ENCODE measurements at places on chromosomes 7 and 10.

- peak; percentile 91 for DNase-seq
Observed at GRCh38 chr7:47763063-47763974, 181.4 kb upstream of the TNS3 start.

GRCh38 chr7:158353606-158354570 lies 233.7 kb downstream of the PTPRN2 start:
- DNase-seq: peak; percentile 5

GRCh38 chr10:118840071-118840775 lies 85.5 kb upstream of the CACUL1 start:
- DNase-seq: no peak

GRCh38 chr7:126608339-126608776 lies 644.4 kb downstream of the GRM8 start:
- DNase-seq: no peak

DNA sequence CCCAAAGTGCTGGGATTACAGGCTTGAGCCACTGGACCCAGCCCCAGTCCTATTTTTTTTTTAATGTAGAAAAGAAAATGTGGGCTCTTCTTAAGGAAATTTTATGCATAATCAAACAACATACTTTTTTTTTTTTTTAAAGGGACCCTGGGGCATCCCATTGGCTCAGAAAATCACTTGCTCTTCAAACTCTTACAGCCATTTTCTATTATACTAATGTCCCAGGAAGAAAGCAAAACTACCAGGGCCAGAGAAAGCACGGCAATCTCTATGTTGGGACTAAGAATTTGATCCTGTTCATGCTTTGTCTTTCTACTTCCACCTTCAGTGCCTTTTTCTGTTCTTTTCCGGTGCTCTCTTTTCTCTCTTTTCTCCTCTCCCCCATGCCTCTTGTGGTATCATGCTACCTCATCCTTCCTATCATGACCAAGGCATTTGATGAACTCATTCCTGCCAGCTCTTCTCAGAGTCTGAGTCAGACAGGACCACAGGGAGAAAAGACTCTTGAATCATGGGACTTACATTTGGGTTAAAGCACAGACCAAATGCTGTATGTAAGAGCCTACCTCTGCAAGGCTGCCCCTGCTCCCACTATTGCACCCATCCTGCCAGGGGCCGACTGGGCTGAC lies 76.4 kb upstream of the CCNY start:
- no peak for DNase-seq

- no peak for DNase-seq
Observed at GRCh38 chr7:32494946-32495297, 367 bp upstream of the AVL9 start.

- no peak for DNase-seq
Observed at GRCh38 chr10:7563770-7564169, 103.0 kb downstream of the ITIH5 start.

DNA sequence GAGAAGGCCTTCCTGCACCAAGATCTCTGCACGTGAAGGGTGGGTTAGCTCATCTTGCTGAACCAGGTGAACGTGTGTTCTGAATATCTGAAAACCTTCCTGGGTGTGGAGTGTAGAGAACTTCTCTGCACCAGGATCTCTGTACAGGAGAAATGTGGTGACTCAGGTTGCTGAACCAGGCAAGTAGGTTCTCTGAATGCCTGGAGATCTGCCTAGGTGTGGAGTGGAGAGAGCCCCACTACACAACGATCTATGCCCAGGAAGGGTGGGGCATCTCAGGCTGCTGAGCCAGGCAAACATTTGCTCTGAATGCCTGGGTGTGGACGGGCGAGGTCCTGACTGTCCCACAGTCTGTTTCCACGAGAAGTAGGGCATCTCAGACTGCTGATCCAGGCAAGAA lies 1002.3 kb upstream of the KCND2 start:
- no peak for DNase-seq

DNA sequence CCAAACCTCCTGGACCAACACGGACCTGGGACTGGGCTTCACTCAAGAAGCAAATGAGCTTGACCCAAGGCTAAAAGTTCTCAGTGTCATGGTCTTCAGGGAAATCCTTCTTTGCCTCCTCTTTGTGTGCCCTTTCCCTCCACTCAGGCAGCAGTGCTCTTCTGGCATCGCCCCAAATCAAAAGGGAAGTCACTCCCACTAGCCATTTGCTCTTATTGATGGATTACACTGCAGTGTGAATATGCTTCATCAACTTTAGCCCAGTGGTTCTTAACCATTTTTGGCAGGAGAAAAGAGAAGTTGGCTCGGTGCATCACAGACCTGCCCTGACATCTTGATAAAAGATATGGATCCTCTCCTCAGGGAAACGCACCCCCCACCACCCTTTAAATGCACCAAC lies 19.2 kb upstream of the IKZF1 start:
- no peak for DNase-seq

DNA sequence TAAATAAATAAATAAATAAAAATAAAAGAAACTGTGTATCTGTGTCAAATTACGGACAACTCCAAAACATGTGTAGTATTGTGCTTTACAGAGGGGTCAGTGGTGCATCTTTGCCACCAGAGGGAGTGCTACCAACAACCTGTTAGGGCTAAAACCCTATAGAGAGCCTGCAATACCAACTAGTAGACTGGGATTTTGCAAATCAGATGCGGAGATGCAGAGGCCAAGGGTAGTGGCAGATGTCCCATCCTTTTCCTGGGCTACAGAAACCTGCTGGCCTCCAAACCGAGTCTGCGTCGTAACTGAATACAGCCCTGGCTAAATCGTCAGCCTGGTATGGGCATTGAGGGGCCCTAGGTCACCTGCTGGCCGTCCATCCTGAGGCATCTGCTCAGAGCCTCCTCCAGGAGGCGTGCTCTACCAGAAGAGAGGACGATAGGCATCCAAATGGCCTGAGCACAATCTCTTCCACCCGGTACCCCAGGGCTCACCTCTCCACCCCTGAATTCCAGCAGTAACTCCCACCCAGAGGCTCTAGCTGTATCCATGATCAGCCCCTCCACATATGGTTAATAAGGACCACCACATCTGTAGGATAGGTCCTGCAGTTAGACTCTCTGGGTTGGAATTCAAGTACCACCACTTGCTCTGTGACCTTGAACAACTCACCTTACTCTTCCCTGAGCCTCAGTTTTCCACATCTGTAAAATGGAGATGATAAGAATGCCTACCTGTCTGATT lies 6.2 kb upstream of the RRP12 start:
- peak; percentile 79 for DNase-seq

DNA sequence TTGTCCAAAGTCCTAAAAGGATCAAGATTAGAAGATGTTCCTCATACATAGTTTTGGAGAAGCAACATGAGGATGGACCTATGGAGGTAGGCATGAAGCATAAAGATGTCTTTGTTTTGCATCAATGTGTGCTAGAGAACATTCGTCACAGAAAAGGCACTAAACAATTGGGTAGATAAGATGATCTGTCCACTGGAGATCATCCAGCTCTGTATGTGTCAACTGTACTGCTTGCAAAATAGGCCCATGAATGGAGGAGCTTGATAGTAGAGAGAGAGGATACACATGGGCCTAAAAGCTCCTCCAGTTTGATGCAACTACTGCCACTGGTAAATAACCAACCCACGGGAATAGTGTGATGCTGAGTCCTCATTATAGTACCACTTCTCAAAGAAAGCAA lies 286.4 kb upstream of the HGF start:
- no peak for DNase-seq

- DNase-seq: no peak
Observed at GRCh38 chr7:86326847-86327246, 316.9 kb upstream of the GRM3 start.

GRCh38 chr10:132520177-132520811 lies 17.3 kb upstream of the INPP5A start:
- DNase-seq: no peak

- DNase-seq: no peak
Observed at GRCh38 chr7:157507987-157508386, 171.2 kb downstream of the DNAJB6 start.

DNA sequence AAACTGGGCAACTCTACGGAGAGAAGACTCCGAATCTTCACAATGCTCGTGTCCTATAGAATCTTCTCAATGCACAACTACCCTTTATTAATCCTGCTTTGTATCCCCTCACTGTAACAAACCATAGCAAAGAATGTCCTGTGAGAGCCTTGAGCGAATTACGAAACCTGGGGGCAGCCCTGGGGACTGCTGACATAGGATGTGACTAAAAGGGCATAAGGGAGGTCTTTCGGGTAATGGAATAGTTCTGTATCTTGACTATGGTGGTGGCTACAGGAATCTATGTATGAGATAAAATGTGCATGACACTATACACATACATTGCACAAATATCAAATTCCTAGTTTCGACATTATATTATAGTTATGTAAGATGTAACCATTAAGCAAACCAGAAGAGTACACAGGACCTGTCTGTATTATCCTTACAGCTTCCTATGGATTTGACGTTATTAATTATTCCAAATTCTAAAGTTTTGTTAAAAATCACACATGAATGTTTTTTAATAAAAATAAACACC lies 162.5 kb upstream of the KCTD7 start:
- DNase-seq: no peak

DNA sequence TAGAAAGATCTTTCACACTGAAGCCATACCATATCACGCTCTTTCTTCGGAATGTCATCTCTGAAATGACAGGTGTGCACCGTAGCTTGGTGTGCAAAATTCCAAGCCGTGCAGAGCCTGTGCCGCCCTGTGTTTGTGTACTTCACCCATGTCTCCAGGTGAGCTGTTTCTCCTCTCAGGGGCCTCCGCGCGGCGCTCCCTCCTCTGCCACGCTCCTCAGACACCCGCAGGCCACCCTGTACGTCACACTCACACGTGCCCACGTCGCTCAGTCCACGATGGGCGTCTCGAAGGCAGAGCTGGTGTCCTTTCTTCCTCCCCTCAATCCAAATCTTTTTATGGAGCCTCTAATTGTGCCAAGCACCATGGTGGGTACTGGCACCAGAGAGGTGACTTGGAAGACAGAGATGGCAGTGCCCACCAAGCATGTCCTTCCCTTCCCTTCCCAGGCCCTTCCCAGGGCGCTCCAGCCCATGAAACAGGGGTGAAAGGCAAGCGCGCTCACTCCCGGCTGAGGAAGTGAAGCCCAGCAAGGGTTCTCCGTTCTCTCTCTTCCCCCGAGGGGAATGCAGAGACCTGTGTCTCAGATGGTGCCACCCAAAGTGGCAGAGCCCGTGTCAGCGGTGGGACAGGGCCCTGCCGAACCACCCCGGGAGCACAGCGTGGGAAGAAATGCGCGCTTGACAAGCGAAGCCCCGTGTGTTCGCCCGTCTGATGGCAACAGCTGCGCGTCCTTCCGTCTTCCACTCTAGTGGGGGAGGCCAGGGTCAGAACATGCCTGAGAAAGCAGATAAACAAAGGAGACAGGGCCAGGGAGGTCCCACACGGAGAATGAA lies 292.5 kb upstream of the SHH start:
- DNase-seq: no peak

DNA sequence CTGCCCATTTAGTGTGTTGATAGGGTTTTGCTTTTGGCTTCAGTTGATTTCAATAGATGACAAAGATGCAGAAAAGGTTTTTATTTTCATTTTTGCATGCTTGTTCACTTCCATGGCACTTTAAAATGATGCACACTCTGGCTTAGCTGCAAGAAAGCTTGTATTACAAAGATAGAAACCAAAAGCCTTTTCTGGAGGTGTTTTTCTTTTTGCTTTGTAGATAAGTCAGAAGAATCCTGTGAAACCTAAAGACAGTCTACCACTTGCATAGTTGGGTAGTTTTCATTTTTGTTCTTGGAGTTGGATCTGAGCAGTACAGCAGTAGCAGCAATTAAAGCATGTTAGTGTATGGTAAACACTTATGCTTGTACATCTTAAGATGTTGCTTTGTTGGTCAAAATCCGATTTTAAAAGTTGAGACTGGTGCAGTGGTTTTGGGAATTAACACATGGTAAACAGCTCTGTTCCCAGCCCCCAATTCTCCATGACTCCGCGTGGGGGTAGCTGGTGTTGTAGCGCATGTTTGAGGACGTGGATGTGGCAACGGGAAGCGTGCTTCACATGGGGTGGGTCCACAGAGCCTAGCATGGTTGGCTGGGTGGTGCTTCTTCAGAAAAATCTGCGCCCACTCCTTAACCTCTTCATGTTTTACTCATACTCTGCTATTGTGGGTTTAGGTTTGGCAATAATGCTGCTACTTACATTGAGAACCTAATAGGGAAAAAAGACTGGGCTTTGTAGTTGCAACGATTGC lies 19.8 kb downstream of the CCNY start:
- DNase-seq: no peak

- no peak for DNase-seq
Observed at GRCh38 chr10:86520871-86521677, 518 bp downstream of the WAPL start.

DNA sequence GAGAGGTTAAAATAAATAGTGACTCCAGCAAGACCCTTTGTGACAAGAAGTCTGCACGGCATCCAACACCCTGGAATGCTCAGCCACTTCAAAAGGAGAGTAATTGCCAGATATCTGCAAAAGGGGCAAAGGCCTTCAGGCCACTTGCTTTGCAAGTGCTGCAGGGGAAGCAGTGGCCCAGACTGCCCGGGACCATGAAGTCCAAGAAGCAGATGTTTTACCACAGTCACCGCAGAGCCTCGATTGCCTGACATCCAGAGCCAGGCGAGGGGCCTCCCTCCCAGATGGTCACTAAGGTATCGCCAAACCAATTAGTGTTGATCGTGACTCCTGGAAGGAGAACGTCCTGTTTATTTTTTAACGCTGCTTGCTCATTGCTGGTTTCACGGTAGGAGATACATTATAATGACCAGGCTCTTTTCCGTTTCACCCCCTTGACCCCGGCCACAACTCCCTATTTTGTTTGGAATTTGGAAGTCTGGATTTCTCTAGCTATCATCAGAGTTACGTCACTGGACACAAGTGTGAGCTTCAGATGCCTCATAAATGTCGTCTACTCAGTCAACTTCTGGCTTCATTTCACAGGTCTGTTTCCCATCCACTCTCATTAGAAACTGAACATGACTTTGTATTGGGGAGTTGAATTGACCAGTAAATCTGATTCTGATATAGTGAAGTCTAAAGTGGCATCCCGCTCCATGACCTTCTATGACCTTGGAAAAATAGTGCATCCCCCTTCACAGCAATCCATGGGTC lies 276.2 kb downstream of the WDR11 start:
- no peak for DNase-seq

DNA sequence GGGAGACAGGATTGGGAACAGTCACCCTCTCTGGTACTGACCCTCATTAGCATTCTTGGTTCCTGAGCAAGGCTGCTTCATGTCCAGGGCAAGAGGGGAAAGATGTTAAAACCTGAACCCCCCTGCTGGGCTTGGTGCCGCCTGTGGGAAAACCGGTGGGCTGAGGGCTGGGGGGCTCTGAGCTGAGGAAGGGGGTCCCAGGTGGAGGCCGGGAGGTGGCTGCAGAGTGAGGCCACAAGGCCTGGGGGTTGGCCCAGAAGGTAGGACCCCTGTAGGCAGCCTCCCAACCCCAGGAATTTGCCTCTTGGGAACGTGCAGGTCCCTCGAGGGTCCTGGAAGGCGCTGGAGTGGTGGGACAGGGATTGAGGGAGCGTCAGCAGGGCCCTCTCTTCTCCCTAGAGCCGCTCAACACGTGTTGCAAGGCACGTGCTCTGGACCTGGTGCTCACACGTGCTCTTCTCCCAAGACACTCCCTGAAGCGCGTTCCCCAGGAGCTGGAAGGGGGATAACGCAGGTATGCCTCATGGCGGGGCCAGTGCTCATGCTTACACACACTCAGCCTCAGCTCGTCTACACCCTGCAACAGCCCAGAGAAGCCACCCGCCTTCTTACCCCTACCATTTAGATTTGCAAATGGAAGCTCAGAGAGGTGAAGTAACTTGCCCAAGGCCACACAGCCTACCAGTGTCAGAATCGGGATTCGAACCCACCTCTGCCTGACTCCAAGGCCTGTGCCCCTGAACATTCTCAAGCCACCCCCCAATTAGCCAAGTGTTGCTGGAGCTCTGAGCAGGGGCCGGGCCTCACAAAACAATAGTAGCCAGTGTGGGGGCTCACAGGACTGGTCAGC lies 64.4 kb downstream of the LHPP start:
- no peak for DNase-seq

Measured in DMS 273 treated with DMSO at 0.1 percent for 48 hours (cell line).